ENCODE measurements at places on chromosomes 1 and 21.

- no peak for DNase-seq
Observed at GRCh38 chr1:4602462-4603294, 51.7 kb upstream of the AJAP1 start.

DNA sequence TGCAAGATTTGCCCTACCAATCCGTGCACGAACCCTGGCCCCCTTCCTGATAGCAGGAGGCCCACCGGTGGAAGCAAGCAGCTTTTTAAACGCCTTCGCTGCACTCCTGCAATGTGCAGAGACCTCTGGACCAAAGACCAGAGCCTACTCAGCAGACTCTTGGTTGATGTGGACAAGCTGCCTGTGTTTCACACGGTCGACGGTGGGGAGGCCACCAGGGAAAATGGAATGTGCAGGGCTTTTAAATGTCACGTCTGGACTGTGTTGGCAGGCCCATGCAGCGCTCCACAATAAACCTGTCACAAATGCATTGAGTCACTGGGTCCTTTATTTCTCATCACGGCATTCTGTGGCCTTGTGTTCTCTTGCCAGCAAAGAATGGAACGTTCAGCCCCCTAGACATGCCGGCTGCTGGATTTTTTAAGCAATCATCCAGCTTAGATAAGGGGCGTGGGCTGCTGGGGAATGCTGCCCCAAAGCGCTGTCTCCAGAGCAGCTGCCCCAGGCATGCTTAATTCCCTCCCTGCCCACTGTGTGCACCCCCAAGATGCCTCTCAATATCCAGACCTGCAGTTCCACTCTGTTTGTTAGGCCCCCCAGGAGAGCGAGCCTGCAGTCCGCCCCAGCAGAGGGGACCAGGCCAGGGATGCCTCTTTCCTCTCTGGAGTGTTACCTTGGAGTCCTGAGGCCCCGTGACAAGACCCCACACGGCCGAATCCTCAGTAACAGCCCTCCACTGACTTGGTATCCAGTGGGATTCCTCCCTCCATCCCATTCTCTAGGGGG, 71.3 kb downstream of the ATP5PO start:
- DNase-seq: peak; percentile 85

- no peak for DNase-seq
Observed at GRCh38 chr1:167137332-167137781, 43.5 kb downstream of the STYXL2 start.

DNA sequence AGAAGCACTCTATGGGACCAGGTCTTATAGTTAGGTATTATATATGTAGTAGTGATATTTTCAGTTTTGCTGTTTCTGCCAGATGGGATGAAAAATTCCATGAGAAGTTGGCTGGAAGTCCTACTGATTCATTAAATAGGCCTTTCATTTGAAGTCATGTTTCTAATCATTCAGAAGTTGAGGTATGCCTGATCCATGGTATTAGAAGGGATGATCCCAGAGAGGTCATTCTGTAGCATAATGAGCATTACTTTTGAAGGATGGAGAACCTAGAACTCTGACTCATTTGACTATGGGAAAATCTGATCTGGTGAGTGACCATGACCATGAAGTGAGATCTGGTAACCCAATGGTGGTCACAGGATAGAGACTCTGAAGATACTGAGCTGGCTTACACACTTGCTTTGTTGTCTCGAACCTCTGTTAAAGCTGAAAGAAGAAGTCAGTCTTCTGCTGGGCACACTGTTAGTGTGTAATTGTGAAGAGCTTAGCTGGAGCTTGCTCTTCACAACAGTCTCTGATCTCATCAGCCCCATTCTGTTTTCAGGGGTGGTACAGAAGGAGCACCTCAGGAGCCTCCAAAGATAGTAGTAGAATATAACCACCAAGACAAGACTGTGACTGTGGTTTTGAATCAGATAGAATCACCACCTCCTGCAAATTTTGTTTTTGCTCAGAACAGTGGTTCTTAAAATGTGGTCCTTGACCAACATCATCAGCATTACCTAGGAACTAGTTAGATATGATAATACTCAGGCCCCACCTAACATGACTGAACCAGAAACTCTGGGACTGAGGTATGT, 9.0 kb downstream of the MGST3 start:
- no peak for DNase-seq

DNA sequence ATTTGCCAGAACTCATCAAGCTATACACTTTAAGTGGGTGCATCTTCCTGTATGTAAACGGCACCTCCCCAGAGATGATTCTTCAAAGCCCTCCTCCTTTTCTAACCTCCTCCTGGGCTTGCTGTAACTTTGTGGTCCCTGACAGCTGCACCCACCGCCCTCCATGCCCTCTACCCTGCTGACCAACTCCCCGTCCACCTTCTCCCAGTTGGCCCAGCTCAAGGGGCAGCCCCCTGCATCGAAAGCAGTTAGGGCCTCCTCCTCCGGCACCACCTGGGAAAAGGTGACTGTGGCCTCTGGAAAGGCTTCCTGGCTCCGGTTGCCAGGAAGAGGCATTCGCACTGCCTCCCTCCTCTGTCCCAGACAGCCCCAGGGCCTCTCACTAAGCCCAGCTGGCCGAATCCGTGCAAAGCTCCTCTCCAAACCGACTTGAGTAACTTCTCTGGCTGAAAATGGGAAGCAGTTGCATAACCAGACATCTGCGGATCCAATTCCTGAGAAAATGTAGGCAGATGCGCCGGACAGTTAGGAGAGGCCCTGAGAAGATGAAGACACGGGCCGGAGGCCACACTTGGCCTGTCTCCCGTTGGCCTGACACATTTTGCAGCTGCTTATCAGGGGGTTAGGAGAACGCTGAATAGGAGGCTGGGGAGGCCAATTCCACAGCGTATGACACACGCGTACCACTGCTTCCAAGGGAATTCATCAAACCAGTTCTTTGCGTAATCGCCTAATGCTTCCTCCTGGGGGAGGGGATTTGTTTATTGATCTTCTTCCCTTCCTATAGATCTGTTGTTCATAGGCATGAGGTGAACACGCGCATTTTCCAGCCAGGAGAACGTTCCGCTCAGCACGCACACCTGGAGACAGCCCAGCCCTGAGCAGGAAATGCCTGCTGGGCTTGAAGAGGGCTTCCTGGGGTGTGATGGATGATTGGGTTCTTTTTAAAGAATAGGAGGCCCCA, 48.7 kb upstream of the COL6A2 start:
- DNase-seq: peak; percentile 100

DNA sequence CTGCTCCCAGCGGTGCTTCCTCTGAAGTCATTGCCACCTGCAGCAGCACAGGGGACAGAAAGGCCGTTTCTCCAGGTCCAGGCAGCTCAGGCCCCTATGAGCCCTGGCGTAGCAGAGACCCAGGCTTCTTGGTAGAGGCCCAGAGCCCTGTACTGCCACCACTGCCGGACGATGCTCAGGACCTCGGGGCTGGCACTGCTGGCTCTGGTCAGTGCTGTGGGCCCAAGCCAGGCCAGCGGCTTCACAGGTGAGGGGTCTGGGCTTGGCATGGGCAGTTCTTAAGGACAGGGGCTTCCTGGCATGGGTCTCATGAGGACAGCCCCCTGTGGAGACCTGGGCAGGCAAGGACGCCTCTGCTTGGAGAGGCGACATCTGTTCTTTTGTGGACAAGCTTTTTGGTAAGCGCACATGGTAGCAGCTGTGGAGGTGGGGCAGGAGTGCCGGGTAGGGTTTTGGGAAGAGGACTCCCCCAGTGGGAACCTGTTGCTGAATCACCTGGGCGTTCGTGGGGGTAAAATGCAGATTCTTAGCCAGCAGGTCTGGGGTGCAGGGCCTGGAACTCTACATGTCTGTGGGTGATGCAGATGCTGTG, at the start of gene UMODL1:
UMODL1 (plus strand) TSS at position 172 of the 592 bp plus-strand sequence; CDS start at position 172, 0 bp downstream.
- no peak for DNase-seq

DNA sequence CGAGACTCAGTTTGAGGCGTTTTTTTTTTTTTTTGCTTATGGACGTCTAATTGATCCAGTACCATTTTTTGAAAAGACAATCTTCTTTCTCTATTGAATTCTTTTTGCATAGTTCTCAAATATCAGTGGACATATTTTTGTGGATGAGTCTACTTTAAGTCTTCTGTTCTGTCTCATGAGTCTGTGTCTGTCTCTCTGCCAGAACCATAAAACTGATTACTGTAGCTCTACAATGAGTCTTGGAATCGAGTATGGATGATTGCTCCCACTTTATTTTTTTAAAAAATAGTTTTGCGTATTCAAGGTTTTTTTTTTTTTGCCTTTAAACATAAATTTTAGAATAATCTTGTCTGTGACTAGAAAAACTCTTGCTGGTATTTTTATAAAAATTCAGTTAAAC, 323.5 kb downstream of the ZNF326 start:
- DNase-seq: no peak

DNA sequence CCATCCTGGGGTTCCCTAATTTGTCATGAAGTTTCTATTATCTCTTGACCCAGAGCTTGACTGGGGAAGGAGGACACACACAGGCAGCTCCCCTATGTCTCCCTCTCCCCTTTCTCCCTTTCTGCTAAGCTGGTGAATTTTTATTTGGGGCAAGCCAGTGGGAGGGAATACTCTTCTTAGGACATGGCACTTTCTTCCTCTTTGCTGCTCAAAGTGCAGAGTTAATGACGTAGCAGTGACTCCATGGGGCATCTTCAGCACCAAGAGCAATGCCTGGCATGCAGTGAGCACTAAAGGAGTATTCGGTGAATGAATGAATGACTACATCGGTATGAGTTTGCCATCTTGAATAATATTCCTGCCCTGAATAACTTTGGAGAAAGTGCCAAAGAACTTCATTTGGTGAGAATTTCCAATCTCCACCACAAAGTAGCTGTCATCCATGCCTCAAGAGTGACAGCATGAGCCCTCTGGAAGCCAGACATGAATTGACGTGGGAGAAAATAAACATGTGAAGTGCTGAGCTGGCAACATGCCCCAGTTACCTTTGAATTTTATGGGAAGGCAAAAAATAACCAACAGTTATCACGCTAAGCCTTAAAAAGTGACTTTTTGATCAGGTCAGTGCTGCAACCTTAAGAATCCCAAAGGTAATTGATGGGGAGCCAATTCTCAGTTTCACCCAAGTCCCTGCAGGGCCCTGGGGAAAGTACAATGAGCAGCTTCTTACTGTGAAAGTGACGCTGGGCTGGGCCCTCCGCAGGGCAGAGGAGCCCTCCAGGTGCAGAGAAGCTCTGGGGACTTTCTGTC, 22.1 kb upstream of the ATF3 start:
- DNase-seq: no peak

GRCh38 chr1:113185463-113186104, 112.6 kb downstream of the LRIG2 start:
- no peak for DNase-seq

GRCh38 chr21:41029571-41029970, 138.4 kb upstream of the BACE2 start:
- no peak for DNase-seq

- DNase-seq: no peak
Observed at GRCh38 chr1:14421977-14422609, 176.4 kb upstream of the KAZN start.

DNA sequence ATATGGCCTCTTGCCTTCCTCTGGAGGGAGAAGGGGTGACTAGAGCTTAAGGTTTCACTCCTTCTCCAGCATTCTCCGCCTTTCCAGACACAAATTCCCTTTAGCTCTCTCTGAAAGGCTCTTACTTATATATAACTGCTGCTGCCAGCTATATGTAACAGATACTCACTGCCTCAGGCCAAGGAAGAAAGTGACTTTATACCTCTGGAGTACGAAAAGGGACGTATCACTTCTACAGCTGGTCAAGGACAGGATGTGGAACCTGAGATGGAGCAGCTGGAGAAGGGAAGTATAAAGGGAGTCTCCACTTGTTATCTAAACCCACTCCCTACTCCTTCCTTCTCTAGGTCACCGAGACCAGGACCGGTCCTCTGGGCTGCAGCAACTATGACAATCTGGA, 102.4 kb downstream of the BRINP2 start:
- DNase-seq: no peak

DNA sequence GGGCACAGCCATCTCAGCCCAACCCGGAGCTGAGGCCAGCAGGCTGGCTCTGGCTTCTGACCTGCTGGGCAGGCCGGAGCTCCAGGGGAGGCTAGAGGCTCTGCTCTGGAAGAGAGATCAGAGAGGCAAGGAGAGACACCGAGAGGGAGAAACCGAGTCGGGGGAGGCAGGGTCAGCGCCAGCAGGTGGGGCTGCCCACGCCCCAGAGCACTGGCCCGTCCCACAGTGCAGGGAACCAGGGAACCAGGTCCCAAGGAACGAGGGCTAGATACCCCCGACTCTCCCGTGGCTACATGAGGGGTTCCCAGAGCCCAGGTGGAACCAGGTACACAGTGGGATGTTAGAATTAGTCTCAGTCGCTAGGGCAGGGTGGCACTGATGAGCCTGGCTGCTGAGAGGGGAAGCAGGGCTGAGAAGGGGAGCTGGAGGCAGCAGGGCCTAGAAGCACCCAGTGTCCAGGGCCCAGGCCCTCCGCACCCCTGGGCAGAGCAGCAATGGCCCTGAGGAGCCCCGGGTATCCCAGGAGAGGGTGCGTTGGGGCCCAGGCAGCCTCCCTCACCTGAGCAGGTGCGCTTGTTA, 2.1 kb downstream of the MASP2 start:
- no peak for DNase-seq

DNA sequence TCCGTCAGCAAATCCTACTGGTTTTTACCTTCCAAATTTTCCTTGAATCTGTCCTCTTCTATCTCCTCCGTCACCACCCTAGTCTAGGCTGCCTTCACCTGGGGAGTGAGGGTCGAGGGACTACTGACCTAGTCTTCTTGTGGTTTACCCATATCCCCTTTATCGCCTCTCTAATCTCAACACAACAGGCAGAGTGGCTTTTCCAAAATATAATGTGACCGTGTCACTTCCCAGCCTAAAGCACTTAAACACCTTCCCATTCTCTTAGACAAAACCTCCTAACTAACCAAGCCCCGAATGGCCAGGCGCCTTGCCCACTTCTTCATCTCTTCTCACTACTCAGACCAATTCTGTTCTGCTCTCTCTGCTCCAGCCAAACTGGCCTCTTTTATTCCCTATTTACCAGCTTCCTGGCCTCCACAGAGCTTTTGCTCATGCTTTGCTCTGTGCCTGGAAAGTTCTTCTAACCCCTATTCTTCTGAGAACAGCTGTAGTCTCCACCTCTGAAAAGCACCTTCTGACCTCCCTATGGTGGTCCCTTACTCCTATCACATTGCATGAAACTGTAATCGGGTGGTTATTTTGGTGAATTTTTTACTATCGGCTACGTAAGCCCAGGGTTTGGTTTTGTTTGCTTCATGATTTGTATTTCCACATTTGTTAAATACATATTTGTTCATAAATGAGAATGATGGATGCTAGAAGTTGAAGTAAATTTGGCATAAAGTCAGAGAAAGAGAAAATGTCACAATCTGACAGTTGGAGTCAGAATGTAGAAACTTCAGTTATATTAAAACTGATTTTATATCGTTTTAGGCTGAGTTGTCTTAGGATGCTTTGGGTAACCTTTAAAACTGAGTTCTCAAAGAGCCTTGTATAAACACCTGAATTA, 1.2 kb upstream of the NBPF1 start:
- DNase-seq: no peak

Data from fibroblast of villous mesenchyme (primary cell).